ENCODE measurements at places on chromosomes 3 and 15. TPM values are rescaled to one million over a fixed set of nuclear protein-coding genes. Genes with fewer than 3 reads are reported as not detected.

The CLEC3B gene
- total RNA-seq: not detected

The C3orf20 gene
- total RNA-seq: 0.07 TPM

The SHF gene
- total RNA-seq: 12.5 TPM

The IL17RB gene
- total RNA-seq: 1.1 TPM

The STARD5 gene
- 9.1 TPM for total RNA-seq

The GHRL gene
- total RNA-seq: not detected

- DNase-seq: no peak
- peaks cover 3% of the 10 kb centered on the region for H3K4me1 ChIP-seq
- no peaks in the 10 kb centered on the region for H3K27me3 ChIP-seq
- no peak overlapping the region for H3K27ac ChIP-seq
- H3K36me3 ChIP-seq: peaks cover 13% of the 10 kb centered on the region
These were observed 32.3 kb downstream of the XXYLT1 start for GRCh38 chr3:195238586-195239118.

- no peaks in the 10 kb centered on the region for H3K36me3 ChIP-seq
- peaks cover 2% of the 10 kb centered on the region for H3K27me3 ChIP-seq
- peaks cover 5% of the 10 kb centered on the region for H3K4me1 ChIP-seq
- no peak overlapping the region for H3K4me3 ChIP-seq
- DNase-seq: no peak
These were observed 171.2 kb downstream of the POTEB3 start for GRCh38 chr15:21269121-21269520.

- no peak for DNase-seq
- no peak overlapping the region for H3K27ac ChIP-seq
- no peaks in the 10 kb centered on the region for H3K36me3 ChIP-seq
- H3K4me1 ChIP-seq: no peaks in the 10 kb centered on the region
- no peak overlapping the region for H3K4me3 ChIP-seq
- peaks cover under 1% of the 10 kb centered on the region for H3K27me3 ChIP-seq
These were observed 31.3 kb downstream of the STAC start for GRCh38 chr3:36411587-36411986.
